Activated CD8-positive, alpha-beta T cell treated with anti-CD3 and anti-CD28 coated beads, Interleukin-2, amount 10 ng/mL, durations not matched to agents 7 days and 5 days (primary cell): ENCODE measurements at places on chromosomes 7 and 10. TPM values are rescaled to one million over a fixed set of nuclear protein-coding genes. Genes with fewer than 3 reads are reported as not detected.

NPC1L1 gene
- total RNA-seq = not detected

SRRM3 gene
- total RNA-seq = not detected

AQP1 gene
- total RNA-seq = not detected

OR6V1 gene
- not detected for total RNA-seq
